Suprapubic skin (tissue), 4 donors: ENCODE measurements at places on chromosomes 12 and 14.

DNA sequence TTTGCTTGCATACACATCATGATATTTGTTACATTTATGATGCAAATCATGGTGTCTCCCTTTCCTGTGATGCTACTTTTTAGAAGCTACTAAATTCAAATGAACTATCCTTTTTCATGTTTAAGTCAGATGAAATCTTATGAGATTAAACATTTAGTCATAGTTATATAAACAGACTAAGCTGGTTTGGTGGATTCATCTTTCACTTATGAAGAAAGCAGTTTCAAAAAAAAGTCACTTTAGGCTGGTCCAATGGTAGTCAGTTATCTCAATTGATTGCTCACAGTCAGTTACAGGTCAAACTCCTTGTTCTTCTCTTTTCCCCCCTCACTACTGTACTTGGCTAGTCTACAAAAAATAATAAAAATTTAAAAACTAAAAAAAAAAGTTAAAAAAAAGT lies 19.7 kb downstream of the SYCP3 start:
- H3K27me3 ChIP-seq: no peaks in the 10 kb centered on the region
- H3K4me1 ChIP-seq: peaks cover 5% of the 10 kb centered on the region

DNA sequence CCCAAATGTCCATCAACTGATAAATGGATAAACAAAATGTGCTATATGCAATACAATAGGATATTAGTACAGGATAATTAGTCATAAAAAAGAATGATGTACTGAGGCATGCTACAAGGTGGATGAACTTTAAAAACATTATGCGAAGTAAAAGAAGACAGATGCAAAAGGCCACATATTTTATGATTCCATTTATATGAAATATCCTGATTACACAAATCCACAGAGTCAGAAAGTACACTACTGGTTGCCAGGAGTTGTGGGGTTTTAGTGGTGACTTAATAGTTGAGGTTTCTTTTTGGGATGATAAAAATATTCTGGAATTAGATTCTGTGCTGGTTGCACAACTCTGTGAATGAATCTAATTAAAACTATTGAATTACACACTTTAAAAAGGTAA lies 12.6 kb downstream of the TRIM9 start:
- peaks cover 18% of the 10 kb centered on the region for H3K4me1 ChIP-seq
- DNase-seq: no peak
- H3K36me3 ChIP-seq: no peaks in the 10 kb centered on the region
- H3K27ac ChIP-seq: no peak overlapping the region

DNA sequence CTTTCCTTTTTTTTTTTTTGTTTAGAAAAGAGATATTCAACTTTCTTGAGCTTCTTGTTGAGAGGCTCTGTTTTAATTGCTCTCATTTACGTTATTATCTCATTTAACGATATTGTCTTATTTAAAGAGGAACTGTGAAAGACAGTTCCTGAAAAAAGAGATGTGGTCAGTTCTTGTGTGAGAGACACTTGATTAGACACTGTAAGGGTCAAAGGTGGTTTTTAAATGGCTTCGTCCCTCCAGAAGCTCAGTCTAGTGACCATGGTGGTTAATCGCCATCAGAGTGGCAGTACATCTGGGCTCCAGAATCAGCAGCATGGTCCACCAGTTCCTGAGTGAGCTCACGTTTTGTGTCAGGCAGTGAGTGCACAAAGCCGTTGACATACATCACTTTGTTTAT lies 57.9 kb upstream of the KCNA5 start:
- H3K36me3 ChIP-seq: no peaks in the 10 kb centered on the region
- no peak overlapping the region for H3K27ac ChIP-seq
- H3K27me3 ChIP-seq: peaks cover 30% of the 10 kb centered on the region

- H3K4me3 ChIP-seq: no peak overlapping the region
- no peaks in the 10 kb centered on the region for H3K36me3 ChIP-seq
- H3K27ac ChIP-seq: no peak overlapping the region
Observed at GRCh38 chr14:59538936-59539335, 37.7 kb downstream of the CCDC175 start.

DNA sequence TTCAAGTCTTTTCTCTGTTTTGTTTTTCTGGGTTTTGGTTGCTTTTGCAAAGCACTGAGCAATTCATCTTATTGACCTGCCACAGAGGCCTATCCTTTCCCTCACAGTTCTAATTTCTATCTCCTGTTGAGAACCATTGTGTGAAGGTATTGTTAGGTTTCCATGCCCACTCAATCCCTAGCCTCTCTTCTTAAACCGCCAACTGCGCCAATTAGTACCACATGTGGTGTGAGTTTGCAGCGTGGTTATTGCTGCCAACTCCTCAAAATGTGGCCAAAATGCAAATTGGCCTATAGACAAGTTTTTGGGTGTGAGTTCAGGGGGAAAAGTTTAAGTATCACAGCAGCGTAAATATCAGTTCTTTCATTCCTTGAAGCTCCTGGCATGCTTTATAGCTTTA lies 232.6 kb downstream of the FLRT2 start:
- H3K27me3 ChIP-seq: no peaks in the 10 kb centered on the region
- no peaks in the 10 kb centered on the region for H3K36me3 ChIP-seq
- H3K27ac ChIP-seq: no peak overlapping the region

DNA sequence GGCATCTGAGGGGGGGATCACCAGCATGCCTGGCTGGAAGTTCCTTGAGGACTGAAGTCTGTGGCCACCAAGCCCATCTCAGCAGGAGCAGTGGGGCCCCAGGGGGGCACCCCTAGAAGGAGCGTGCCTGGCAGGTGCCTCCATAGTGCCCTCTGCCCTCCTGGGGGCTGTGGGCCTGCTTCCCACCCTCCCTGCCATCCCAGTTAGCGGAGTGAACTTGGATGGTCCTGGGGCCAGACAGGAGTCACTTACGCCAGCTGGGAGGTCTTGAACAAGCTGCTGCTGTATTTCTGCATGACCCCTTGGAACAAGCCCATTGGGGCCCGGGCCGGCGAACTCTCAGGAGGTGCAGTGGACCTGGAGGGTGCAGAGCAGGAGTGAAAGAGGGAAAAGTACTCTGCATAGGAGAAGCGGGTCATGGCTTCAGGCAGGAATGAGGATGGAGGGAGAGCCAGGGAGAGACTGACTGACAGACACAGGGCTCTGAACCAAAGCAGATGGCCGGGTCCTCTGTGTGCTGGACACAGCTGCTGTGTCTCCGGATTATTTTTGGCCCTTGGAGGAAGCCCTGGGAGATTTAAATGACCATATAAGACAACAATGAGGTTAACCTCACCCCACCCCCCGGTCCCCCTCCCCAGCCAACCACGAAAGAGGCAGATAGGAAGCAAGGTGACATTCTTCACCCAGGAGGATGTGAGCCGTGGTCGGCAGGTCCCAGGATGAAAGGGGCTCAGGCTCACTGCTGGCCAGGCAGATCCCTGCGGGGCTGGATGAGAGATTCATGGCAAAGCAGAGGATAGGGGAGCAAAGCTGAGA lies 19.6 kb downstream of the ASB2 start:
- H3K27me3 ChIP-seq: no peaks in the 10 kb centered on the region
- no peaks in the 10 kb centered on the region for H3K36me3 ChIP-seq
- peaks cover 8% of the 10 kb centered on the region for H3K4me1 ChIP-seq
- no peak overlapping the region for H3K27ac ChIP-seq

DNA sequence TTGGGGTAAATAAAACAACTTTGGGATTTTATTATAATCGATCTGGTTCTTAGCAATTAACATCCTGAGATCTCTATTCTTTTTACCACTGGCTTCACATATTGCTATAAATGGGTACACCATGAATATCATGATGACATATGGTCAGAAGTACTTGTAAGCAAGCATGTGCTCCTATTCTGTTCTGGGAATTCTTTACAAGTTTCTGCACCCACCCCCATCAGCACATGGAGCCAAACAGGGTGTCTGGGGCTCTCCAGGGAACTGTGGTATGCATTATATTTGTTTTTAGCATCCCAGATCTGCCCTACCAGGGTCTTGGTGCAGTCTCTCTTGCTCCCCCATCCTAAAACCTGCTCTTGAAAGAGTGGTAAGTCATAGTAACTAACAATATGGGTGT lies 31.3 kb downstream of the DMAC2L start:
- no peak overlapping the region for H3K4me3 ChIP-seq
- H3K4me1 ChIP-seq: peaks cover 39% of the 10 kb centered on the region
- DNase-seq: no peak
- no peaks in the 10 kb centered on the region for H3K27me3 ChIP-seq
- H3K36me3 ChIP-seq: no peaks in the 10 kb centered on the region
- peak overlapping the region; percentile 19 for H3K27ac ChIP-seq

DNA sequence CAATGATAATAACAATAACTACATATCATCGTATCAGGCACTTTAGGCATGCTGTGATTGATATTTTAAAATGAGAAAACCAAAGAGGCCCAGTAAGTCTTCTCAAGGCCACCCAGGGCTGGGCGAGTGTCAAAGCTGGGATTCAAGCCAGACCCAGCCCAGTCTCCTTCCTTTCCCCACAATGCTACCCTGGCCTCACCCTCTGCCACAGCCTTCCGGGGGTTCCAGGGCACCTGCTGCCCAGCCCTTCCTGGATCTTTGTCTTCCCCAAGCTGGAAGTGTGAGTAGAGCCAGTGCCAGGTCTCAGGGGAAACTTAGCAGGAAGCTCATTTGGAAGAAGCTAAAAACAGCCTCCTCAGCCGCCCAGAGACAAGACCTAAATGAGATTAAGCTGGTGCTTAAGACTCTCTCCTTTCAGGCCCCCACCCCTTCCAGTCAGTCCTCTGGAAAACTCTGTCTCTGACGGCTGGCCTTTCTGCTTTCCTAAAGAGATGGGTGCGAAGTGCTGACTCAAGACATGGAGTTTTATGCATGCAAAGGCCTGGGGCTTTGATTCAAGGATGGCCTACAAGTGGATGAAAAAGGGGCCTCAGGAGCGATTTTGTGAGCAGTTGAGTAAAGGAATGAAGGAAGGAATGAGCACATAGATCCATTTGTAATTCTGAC lies 184.2 kb downstream of the KCNA5 start:
- H3K4me1 ChIP-seq: no peaks in the 10 kb centered on the region
- DNase-seq: no peak
- no peaks in the 10 kb centered on the region for H3K36me3 ChIP-seq
- no peak overlapping the region for H3K27ac ChIP-seq
- peaks cover 7% of the 10 kb centered on the region for H3K27me3 ChIP-seq
- no peak overlapping the region for H3K4me3 ChIP-seq

DNA sequence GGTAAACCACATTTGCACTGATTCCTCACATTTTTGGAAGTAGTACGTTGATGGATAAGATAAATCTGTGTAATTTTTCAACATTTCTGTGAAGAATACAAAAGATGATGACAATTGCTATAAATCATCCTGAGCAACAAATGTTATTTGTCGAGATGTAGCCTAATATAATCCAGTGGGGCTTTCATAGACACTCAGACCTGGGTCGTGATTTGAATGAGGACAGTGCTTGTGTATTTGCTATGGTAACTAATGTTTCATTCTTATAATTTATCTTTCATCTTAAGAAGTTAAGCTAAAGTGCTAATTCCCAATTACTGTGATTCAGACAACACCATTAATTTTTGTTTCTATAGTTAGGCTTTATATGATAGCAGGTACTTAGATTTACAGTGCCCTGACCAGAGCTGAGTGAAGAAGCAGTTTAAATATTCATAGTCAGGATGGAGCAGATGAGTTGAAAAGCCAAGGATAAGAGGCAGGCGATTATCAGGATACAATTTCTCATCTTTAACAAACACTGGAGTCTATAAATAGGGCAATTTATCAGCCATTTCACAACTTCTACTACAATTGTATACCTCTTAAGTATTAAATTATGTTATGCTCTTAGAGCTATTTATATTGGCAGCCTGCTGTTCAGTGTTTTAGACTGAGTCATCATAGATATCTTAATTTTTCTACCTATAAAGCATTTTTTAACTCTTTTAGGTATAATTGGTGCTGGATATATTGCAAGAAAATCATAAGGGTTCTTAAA lies 359.9 kb downstream of the TRHDE start:
- DNase-seq: no peak
- H3K4me1 ChIP-seq: no peaks in the 10 kb centered on the region
- H3K4me3 ChIP-seq: no peak overlapping the region
- no peak overlapping the region for H3K27ac ChIP-seq
- H3K27me3 ChIP-seq: no peaks in the 10 kb centered on the region

GRCh38 chr12:127280393-127281275 lies 986.3 kb upstream of the TMEM132C start:
- peaks cover 15% of the 10 kb centered on the region for H3K27me3 ChIP-seq
- H3K4me1 ChIP-seq: no peaks in the 10 kb centered on the region
- DNase-seq: no peak

- no peaks in the 10 kb centered on the region for H3K36me3 ChIP-seq
- peaks cover 25% of the 10 kb centered on the region for H3K4me1 ChIP-seq
- peak overlapping the region; percentile 67 for H3K4me3 ChIP-seq
- H3K27ac ChIP-seq: peak overlapping the region; percentile 2
- no peaks in the 10 kb centered on the region for H3K27me3 ChIP-seq
Observed at GRCh38 chr12:54127538-54128259, 61.1 kb downstream of the SMUG1 start.

DNA sequence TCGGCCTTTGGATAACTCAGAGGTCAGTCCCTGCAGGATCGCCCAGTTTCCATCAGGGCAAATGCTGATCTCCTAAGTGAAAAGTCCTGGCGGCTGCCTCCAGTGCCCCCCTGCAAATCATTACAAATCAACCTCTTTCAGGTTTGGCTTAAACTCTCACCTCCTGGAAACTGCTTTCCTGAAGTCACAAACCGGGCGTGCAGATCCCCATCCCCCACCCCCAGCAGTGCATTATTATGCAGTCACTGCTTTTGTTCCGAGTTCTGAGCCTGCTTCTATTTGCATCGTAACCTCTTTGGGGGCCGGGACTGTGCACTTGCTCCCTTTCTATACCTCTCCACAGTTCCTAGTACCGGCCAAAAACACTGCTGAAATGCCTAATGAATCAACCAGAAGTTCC lies at the start of gene USP44:
Gene USP44 (minus strand): TSS at position 172 of the 400 bp plus-strand sequence. CDS start 17,220 bp downstream, outside the sequence.
- no peak within 1 kb of the TSS for H3K4me3 ChIP-seq
- H3K27ac ChIP-seq: no peak within 1 kb of the TSS
- peaks cover 7% of the 10 kb centered on the region for H3K4me1 ChIP-seq
- H3K36me3 ChIP-seq: no peaks in the 10 kb centered on the region
- no peak for DNase-seq
- H3K27me3 ChIP-seq: peaks cover 3% of the 10 kb centered on the region

DNA sequence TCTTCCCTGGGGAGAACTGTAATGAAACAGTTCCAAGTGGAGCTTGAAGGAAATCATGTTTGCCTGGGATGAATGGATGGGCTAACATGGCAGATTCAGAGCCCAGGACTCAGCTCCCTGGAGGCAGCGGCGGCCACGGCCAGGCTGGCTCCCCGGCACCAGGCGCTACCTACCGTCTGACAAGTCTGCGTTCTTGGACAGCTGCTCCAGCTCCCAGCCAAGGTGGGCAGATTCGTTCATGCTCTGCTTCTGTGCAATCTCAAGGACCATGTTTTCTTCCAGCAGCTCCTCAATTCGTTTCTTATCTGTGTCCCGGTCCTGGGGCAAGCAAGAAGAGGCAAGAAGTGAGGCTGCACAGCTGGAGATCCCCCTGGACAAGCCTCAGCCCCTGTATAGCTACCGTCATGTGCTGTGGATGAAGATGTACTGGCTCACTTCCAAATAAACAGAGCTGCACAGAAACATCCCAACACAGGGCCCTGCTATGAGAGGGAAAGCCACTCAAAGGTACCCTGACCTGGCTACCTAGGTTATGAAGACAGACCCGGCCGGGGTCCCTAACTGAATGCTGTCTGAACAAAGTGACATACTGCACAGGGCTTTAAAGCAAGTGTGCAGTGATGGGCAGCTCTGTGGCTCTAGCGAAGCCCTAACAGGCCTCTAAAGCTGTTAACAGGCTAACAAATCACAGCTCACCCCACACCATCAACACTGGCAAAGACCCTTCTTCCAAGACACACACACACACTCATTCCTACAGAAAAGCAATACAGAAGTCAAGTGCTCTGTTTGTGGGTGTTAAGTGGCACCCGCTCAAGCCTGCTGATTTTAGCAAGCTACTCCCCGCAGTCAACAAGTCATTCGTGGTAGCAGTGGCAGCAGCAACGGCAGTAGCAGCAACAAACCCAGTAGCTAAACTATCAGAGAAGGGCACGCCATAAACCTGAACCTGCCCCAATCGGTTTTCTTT lies 80.4 kb upstream of the GPR68 start:
- H3K4me3 ChIP-seq: peak overlapping the region; percentile 45
- DNase-seq: no peak
- H3K4me1 ChIP-seq: peaks cover 20% of the 10 kb centered on the region
- H3K36me3 ChIP-seq: peaks cover 11% of the 10 kb centered on the region
- H3K27me3 ChIP-seq: no peaks in the 10 kb centered on the region
